ENCODE measurements at places on chromosomes 2 and 18.

GRCh38 chr2:141490886-141491285 lies 639.9 kb downstream of the LRP1B start:
- DNase-seq: no peak

GRCh38 chr2:3302751-3303582 lies 74.7 kb downstream of the EIPR1 start:
- DNase-seq: no peak

DNA sequence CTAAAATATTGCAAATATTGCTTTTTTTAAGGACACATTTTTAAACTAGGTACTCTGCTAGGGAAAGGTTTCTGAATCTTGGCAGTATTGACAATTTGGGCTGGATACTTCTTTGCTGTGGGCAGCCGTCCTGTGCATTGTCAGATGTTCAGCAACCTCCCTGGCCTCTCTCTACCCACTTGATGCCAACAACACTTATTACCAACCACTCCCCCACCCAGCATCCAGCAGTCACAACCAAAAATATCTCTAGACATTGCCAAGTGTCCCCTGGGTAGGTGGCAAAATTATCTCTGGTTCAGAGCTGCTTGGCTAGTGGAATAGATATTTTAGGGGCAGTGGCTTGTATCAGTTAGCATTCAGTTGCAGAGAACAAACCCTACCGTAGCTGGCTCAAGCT lies 114.3 kb upstream of the PNPT1 start:
- no peak for DNase-seq

DNA sequence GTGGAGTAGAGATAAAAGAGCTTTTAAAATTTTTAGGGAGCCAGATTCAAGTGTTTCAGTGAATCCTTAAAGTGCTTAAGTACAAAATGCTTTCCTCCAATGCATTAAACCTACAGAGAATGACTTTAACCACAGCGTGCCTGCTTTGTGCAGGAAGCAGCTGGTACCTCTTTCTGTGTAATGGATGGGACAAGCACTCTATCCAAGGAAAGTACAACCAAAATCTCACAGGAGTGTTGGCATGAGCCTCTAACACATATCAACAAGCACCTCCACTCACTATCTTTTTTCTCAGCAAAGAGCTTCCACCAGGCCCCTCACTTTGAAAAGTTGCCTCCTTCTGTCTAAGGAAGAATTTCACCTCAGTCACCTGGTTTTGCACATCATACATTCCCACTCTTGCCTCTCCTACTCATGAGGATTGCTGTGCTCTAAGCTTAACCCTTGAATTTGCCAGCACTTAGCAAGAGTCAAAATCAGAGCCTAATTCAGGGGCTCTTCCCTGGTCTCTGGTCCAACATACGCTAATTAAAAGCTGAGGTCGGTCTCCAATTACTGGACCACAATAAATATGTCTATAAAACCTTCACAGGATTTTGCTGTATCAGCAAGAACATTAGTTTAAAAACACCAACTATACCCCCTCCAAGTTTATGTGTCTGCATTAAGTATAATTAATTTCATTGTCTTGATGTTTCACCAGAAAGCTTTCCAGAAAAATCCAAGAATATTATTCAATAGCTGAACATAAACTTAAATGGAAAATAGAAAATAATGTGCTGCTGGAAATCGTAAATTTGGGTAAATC lies 68.9 kb downstream of the ZNF521 start:
- no peak for DNase-seq

DNA sequence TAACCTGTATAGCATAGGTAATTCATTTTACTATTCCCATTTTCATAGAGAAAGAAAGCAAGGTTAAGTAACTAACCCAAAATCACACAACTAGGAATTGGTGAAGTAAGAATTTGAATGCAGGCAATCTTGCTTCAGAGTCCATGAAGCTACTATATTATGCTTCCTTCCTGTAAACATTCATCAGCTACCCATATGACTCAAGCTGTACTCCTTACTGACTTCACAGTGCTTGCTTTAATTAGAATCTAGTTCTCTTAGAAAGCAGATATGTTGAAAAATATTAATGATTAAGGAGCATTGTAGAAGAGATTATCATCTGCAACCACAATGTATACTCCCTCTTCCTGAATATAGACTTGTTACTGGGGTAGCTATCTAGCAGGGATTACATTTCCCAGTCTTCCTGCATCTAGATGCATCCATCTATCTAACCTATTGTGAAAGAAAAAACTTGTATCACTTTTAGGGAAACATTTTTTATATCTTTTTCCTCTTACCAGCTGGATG lies 961.6 kb upstream of the CHAC2 start:
- no peak for DNase-seq

- no peak for DNase-seq
Observed at GRCh38 chr18:54433857-54434256, 76.2 kb downstream of the C18orf54 start.

DNA sequence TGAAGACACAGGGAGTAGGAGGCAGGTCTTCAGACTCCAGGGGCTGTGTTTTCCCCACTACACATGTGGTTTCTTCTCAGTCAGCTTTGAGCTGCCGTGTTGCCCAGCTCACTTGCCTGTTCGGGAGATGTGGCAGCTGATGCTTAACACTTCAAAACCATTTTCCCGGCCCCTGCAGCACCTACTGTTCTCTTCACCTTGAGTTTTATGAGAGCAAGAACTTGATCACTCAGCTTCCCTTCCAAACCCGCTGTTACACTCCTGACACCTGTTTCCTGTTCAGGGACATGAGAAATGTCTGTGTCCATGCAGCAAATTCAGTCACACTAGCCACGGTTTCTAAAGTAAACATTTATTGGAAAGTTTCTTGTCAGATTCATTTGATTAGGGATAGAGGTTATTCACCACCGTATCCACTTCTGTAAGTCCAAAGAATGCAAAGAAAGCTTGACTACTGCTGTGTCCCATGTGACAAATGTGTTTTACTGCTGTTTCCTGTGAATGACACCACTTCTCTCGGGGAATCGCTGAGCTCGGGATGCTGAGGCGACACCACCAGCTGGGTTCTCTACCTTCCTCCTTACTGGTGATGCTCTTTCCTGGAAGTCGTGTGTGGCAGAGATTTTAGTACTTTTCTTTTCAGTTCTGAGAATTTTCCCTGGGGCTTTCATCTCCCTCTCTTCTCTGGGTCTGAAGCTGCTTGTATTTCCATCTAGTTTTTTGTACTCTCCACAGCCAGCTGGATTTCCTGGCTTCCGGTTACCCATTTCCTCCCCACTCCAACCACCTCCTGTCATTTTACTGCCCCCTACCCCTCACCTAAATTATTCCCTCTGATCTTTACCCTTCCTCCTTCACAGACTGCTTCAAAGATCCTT lies 91.7 kb downstream of the KLF7 start:
- DNase-seq: no peak

GRCh38 chr18:76126327-76126726 lies 368.7 kb downstream of the ZNF516 start:
- DNase-seq: no peak

GRCh38 chr2:29485631-29486030 lies 370.4 kb downstream of the CLIP4 start:
- no peak for DNase-seq

DNA sequence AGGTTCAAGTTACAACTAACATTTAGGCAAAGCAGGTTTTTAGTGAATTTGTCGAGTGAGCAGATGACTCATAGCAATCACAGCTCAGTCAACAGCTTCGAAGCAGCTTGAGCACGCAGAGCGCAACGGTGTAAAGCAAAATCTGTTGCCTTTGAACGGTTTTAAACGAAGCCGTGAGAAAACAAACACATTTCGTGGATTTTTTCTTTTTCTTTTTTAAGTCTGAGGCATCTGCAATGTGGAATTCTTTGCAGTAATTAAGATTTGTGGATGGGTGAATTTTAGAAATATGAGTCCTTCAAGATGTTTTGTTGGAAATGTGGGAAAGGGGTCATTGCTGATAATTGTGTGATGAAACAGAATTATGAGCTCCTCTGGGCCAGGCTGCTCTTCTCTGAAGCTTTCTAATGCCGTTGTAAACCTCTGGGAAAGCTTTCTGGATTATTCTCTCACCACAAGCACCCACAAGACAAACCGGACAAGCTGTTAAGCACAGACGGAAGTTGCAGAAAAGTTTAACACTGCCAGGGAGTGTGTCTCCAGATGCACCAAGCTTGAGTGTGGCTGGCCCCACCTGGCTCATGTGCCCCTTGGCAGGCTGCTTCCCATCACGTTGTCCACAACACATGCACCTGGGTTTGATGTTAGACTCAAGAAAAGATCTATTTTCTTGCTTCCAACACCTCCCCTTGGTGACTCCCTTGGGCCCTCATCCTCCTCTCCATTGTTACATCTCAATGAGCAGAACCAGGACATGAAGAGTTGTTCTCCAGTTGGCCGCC lies 224.7 kb downstream of the ACKR3 start:
- no peak for DNase-seq

DNA sequence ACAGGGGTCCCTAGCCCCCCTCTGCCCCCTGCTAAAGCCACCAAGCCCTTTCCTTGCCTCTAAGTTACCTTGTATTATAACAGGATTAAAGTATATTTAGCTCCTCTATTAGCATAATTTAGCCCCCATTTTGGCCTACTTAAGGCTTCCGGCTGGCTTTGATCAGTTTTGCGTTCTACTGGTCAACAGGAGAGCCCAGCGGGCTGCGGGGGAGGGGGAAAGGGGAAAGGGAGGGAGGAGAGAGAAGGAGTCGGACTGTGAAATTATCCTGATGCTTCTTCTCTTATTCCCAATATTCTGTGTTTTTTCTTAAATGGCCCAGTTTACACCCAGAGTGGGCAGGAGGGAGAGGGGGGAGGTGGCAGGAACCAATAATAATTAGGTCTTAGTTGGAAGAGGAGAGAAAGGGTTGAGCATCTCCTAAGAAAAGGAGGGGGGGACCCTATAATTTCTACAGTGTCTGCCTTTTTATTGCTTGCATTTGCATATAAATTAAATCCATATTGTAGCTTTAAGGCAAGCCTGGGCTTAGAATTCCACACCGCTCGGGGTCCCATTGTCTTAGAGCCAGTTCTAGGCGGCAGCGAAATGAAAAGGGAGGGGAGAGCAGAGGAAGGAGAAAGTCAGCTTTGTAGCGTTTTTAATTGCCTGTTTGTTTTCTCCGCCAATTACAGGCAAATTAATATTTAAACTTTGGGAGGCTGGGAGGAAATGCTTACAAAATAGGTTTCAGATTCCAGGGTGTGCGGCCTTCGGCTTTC lies 39.6 kb downstream of the EN1 start:
- DNase-seq: no peak

DNA sequence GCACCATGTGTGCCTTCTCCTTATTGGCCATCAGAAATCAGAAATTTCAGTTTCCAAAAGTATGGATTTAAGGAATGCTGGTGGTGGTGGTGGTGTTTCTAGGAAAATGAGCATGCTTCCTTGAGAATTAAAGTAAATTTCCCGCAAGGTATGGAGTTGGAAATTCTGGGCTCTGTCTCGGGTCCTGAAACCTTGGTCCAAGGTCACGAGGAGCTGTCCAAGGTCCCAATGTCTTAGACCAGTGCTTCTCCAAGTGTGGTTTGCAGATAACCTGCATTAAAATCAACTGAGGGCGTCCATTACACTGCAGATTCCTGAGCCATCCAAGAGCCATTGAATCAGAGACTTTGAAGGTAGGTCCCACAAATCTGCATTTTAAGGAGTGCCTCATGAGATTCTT lies 210.9 kb upstream of the PKDCC start:
- DNase-seq: peak; percentile 17

GRCh38 chr2:33015421-33016142 lies 68.8 kb downstream of the LTBP1 start:
- no peak for DNase-seq

DNA sequence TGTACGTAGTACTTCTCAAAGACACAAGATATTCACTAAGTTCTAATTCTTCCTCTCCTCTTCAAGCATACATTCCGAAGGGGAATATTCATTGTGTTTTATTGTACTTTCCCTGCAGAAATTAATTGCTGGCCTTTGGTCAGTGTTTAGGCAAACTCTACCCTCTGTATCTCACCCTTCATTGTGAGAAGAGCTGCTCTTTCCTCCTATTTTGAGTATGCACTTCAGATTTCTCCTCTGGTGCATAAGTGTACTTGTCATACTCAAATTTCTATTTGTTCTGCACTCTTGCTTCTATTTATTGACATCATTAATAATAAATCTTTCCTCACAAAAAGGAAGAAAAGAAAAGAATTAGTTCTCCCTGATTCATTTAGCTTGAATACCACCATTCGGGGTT lies 485.4 kb upstream of the SLC8A1 start:
- DNase-seq: no peak

DNA sequence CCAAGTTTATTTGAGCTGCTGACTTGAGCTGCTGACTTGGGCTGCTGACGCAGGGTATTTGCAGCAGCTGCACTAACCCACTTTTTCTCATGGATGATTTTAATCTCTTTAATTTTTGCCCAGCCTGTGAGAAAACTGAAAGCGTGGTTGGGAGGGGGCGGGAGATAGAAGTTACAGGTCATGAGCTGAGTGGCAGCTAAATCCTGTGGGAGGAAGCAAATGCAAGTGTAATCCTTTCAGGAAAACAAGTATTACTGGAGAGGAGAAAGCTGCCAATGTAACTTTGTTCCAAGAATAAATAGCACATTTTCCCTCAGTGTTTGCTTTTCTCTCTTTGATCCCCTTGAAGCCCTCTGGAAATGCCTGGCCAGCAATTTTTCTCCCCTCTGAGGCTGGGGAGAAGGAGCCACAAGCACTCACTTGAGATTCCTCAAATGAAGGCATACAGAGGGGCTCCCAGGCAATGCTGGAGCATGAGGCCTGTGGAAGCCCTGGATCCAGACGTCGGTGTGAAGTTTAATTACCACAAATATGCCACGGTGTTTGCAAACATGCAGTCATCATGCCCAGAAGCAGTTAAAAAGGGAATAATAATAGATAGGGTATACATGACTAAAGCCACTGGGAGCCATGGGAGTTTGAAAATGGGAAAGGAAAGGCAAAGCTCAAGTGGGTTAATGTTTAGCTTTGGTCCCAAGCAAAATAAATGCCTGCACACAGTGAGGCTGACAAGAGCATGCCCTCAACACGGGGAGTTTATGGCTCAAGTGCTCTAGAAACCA lies 10.4 kb upstream of the EVA1A start:
- DNase-seq: no peak

DNA sequence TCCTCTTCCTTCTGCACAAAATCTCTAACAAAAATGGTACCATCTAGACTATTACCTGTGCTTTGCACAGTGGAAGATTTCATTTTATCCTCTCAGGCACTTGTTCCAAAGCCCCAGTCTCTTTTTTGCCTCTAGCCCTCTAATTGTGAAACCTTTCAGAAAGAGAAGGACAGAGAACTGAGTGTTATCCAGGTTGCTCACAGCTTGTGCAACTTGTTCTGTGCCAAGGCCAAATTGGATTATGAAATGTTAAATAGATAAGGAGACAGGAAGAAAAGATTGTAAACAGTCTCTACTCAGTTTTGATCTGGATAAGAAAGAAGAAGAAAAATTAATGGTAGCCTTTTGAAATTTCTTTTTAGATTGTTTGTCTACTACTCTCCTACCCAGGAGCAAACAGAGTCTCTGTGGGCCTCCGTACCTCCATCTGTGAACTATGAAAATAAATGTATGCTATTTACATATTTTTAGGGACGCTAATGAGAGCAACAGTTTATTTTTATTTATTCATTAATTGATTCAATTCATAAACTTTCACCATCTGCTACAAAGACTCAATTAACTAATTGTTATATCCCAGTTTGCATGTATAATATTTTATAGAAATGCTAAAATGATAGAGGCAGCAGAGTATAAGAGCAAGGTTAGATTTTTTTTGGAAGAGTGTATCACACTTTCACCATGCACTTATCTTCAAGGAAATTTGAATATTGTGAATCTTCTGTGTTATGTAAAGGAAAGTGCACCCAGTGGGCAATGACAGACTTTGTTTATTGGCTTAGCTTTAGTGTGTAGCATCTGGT lies 339.0 kb upstream of the ETAA1 start:
- DNase-seq: no peak

GRCh38 chr2:395886-396285 lies 108.0 kb upstream of the ALKAL2 start:
- no peak for DNase-seq

- no peak for DNase-seq
Observed at GRCh38 chr2:84257831-84258230, 201.2 kb downstream of the SUCLG1 start.

Measured in AML-193 (cell line).